ENCODE measurements at places on chromosomes 4 and X.

GRCh38 chr4:5798462-5798861, 87.5 kb downstream of the EVC start:
- DNase-seq, result no peak

DNA sequence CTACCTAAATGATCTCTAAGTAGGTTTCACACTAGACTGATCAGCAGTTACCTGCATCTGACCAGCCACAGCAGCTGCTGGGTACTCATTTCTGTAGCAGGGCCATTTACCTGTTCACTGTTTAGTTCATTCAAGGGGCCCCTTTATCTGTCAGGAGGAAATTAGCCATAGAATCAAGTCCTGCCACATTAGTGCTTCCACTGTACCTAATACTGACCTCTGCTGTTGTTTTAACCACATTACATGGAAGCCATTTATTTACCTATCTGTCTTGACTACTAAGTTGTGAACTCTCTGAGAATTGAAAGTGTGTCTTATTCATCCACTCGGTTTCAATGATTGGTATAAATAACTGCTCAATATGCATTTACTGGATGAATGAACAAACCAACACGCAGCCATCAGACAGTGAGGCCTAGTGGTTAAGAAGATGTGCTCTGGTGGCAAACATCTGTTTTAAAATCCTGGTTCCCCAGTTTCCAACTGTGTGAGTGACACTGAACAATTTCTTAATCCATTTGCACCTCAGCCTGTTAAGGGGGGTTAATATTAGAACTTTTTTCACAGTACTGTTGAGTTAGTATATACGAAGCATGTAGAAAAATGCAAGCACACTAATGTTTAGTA, 30.0 kb upstream of the ANXA5 start:
- no peak for DNase-seq

GRCh38 chr4:148053298-148054003, 321.6 kb downstream of the ARHGAP10 start:
- no peak for DNase-seq

GRCh38 chrX:100946299-100946927, 17.7 kb upstream of the XKRX start:
- no peak for DNase-seq

- DNase-seq, result no peak
These were observed 330.9 kb upstream of the PPP1R2C start for GRCh38 chrX:43108828-43109227.

- DNase-seq, result no peak
These were observed 85.8 kb upstream of the PUDP start for GRCh38 chrX:7233580-7234406.

- no peak for DNase-seq
These were observed 155.2 kb upstream of the SPIN4 start for GRCh38 chrX:63506320-63506719.

DNA sequence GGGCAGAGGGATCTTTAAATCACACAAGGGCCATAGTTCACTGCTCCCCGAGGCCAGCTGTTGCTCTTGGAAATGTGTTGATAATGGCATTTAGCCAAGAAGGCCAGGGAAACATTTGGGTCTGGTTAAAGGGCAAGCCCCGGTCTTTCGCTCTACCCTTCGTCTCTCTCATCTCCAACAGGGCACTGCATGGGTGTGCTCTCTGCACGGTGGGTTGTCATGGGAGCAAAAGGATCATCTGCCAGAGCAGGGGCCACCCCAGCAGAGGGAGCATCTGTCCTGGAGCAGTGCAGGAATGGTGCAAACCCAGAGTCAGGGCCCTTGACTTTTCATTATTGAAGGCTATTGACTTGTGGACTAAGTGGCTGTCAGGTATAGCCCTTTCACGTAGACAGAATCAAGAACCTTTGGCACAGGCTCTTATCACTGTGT, 22.7 kb upstream of the PGRMC2 start:
- DNase-seq, result no peak

GRCh38 chr4:87025614-87026041, 90.8 kb downstream of the AFF1 start:
- DNase-seq, result no peak

DNA sequence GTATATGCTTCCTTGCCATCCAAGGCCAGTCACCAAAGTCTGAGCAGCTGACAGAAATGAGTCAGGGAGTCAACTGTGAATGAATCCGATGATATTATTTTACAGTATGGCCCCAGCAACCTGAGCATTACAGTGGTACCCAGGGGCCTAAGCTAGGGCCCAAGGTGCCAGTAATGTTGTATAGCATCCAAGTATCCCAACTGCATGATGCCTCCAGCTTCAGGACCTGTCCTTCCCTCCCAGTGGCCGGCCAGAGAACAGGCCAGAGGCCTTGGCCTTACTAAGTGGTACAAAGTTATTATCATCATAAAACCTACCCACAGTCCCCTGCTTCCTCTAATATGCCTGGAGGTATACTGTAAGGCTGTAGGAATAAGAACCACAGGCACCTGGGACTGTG, 79.9 kb downstream of the RFC1 start:
- no peak for DNase-seq

- no peak for DNase-seq
These were observed 26.9 kb downstream of the HOPX start for GRCh38 chr4:56654238-56654632.

GRCh38 chr4:165700855-165701254, 172.2 kb upstream of the TLL1 start:
- no peak for DNase-seq

DNA sequence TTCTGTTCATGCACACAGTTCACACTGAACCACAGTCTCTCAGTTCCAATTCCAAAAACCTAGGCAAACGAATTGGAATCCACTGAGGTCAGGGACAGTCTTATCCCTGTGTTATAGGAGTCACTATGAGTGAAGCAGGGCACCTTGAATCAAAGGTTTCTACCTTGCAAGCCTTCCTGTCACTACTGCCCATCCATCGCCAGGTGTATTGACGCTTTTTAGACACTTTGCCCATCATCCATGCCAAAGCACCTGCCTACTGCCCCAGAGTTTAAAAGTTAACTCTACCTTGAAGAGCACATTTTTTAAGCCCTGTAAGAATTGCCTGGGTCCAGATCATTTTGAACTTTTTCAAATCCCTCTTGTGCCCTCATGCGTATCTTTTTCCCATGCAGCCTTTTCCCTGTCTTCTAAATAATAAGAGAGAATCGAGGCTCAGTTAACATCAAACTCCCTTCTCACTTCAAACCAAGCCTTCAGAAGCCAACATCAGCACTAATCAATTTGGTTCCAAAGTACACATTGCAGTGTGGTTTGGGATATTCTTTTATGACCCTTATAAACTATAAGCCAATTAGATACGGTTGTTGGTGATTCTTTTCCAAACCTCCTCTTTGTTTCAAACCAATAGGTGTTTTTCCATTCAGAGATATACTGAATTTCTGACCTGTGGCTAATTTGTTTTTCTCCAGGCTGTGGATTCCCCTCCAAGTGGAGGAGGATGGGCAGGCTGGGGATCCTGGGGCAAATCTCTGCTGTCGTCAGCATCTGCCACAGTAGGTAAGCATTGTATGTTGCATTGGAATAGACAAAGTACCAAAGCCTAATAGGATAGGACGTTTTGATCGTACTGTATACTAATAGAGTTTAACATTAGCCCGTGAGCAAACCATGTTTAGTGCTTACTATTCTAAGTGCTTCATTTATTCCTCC, 23.7 kb downstream of the FAM114A1 start:
- no peak for DNase-seq

- DNase-seq, result no peak
These were observed 16.4 kb upstream of the NKRF start for GRCh38 chrX:119622356-119623232.

GRCh38 chr4:105765690-105766407, 57.3 kb downstream of the GSTCD start:
- no peak for DNase-seq

GRCh38 chr4:93183576-93183975, 645.0 kb upstream of the ATOH1 start:
- no peak for DNase-seq

- no peak for DNase-seq
These were observed 151.3 kb downstream of the RTL9 start for GRCh38 chrX:110509755-110510532.

DNA sequence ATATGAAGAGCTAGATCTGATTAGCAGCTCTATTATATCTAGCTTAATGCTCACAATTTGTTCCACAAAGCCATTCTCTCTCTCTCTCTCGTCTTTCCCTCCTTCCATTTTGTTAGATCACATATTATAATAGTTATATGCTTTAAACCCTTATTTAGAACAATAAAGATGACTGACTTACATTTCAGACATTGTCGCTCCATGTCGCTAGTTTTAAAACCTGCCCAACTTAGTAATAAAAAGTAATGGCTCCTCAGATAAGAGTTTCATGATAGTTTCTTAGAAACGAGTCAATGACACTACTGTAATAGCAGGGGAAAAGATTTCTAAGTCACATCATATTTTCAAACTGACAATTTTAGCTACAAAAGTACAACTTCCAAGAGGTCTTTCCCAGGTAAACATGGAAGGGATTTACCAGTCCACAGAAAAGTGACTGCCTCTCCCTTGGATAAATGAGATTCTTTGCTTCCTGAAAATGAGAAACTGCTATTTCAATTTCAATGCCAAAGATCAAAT, 38.5 kb upstream of the YTHDC1 start:
- no peak for DNase-seq

GRCh38 chrX:137171626-137172025, 137.8 kb upstream of the GPR101 start:
- DNase-seq, result no peak

DNA sequence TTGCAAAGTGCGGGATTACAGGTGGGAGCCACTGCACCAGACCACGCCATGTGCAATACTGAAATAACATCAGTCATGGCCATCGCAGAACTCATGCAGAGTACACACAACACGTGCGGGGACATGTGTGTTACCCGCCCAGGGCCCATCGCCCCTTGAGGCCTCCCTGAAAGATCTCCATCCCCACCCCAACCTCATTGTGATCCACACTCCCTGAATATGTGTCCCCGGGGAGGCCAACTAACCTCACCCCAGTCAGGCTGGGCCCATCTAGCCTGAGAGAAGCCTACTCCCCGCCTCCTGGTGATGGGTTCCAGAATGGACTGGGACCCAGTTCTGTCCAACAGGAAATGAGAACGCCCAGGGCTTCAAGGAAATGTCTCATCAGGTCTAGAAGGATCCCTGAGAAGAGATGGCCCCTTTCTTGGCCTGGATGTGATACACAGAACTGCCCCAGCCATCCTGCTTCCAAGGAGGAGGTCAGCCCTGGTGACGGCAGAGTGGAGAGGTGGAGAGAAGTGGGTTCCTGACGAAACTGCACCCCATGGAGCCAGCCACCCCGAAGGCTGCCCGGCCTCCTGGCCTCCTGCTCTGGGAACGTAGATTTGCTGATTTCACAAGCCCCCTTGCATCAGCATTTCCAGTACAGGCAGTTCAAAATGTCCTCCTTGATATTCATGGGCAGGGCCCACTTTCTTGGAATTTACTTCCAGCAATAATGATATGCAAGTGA, 22.5 kb upstream of the CLDN24 start:
- DNase-seq, result no peak

DNA sequence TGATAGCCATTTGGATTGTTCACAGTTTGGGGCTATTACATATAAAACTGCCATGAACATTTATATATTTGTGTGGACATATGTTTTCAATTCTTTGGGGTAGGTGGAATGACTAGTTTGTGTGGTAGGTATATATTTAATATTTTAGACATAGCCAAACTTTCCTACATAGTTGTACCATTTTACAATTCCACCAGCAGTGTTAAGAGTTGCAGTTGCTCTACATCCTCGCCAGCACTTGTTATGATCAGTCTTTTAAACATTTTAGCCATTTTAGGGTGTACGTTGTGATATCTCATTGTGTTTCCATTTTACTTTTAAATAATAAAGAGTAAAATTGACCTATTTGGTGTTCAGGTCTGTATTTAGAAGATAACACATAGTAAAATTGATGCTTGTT, 76.6 kb downstream of the ZFX start:
- DNase-seq, result no peak

DNA sequence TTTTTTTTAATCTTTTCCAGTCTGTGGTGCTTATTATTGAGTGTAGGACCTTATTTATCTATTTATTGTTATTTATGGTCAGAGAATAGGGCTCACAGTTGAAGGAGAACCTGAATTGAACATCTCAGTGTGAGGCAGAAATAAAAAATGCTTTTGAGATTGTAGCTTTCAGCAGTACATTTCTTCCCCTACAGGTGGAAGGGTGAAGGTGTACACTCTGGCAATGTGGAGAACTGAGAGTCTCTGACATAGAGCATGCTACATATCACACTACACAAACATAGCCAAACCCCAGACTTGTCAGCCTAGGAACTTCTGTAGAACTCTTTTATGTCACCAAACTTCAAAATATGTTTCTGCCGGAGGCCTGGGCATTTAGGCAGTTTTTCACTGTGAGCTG, 140.2 kb downstream of the STIM2 start:
- DNase-seq, result peak; percentile 21

DNA sequence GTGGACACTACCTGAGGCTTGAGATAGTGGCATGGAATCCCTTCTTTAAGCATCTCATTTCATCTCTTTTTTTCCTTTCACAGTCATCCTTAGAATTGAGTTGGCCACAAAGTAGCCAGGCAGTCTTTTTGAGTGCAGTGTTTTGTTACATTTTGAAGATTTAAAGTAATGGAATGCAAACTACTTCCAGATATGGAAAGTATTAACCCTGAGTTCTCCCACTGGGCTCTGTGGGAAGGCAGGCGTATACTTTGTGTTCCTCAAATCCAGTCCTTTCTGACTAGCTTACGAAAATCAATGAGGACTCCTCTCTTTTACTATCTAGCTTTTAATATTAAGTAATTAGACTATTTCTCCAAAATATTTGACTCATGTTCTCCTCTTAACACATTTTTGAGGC, 29.9 kb downstream of the PCDH10 start:
- DNase-seq, result no peak

- peak; percentile 40 for DNase-seq
These were observed 97.7 kb downstream of the NFKB1 start for GRCh38 chr4:102598762-102599374.

DNA sequence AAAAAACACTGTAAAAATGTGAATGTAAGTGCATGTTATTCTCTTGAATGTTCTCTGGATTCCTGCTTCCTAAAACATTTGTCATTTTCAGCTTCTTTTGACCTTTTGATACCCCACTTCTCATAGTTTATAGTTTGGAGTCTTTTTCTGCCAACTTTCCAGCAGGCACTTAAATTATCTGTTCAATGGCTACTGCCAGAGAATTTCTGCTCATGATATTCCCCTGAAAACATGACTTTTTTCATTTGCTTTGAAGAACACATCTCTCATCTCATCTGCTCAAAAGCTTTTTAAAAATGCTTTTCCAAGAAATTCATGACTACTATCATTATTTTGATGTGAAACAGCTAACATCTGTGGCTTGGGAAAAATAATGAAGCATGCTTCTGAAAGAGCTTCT, 269.7 kb upstream of the PCDH7 start:
- no peak for DNase-seq

DNA sequence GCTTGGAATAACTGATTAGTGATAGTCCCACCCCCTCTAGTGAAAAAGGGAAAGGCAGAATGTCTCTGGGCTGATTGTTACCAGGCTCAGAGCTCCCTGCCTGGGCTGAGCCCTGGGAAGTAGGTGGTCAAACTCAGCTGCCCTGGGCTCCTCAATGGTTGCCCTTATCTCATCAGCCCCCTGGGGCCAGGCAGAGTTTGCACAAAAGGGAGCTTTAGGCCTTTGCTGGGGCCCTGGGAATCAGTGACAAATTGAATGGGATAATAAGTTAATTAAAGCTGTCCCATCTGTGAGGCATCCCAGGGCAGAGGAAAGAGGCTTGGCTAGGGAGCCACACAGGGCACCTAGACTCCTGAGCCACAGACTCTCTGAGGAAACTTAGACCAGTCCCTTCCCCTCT, 89.0 kb downstream of the EFNB1 start:
- no peak for DNase-seq

GRCh38 chrX:31092970-31093638, 21.3 kb upstream of the FTHL17 start:
- DNase-seq, result no peak

GRCh38 chr4:149781150-149781549, 34.5 kb downstream of the IQCM start:
- no peak for DNase-seq

Measured in CD4-positive, alpha-beta T cell treated with Interleukin-4 for 1 hour (primary cell).